ENCODE measurements at places on chromosomes 7 and 10. TPM values are rescaled to one million over a fixed set of nuclear protein-coding genes. Genes with fewer than 3 reads are reported as not detected.

DNA sequence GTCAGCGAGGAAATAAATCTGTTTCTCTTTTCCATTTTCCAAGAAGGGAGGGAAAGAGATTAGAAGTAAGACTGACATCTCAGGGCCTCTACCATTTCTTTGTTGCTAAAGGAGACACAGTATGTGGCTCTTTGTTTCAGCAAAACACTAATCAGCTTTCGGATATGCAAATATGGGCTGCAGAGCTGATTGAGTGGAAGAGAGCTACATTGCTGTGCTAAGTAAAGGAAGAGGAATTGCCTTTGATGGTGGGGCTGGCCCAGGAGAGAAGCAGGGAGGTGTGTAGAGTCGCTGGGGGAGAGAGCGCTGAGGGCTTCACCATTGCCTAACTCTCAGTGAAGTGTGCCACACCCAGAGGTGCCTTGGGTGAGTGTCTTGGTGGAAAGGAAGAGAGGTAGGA lies 284.8 kb downstream of the SDK1 start:
- no peak overlapping the region for H3K27ac ChIP-seq
- no peaks in the 10 kb centered on the region for H3K36me3 ChIP-seq
- no peaks in the 10 kb centered on the region for H3K4me1 ChIP-seq

DNA sequence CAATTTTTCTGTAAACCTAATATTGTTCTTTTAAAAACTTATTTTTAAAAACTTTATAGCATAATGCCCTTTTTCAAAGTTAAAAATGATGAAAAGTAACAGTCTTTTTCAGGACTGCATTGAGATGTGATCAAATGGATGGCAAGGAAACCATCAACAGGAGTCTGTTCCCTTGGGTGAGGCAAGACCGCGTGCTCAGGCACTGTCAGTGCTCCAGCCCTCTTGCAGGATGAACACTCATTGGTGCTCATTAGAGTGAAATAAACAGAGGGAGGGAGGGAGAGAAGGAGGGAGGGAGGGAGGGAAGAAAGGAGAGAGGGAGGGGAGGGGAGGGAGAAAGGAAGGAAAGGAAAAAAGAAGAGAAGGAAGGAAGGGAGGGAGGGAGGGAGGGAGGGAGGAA lies 145.7 kb upstream of the CHST15 start:
- H3K36me3 ChIP-seq, result no peaks in the 10 kb centered on the region
- no peak overlapping the region for H3K4me3 ChIP-seq
- H3K27ac ChIP-seq, result no peak overlapping the region

- H3K4me1 ChIP-seq, result no peaks in the 10 kb centered on the region
- H3K27me3 ChIP-seq, result no peaks in the 10 kb centered on the region
- no peak overlapping the region for H3K27ac ChIP-seq
- no peak overlapping the region for H3K4me3 ChIP-seq
These were observed 123.5 kb downstream of the ITGB8 start for GRCh38 chr7:20454202-20454601.

- H3K36me3 ChIP-seq, result no peaks in the 10 kb centered on the region
- H3K27ac ChIP-seq, result no peak overlapping the region
- DNase-seq, result no peak
These were observed 142.6 kb downstream of the SND1 start for GRCh38 chr7:127794551-127794950.

Gene OR2A7
- total RNA-seq, result 1.7 TPM

DNA sequence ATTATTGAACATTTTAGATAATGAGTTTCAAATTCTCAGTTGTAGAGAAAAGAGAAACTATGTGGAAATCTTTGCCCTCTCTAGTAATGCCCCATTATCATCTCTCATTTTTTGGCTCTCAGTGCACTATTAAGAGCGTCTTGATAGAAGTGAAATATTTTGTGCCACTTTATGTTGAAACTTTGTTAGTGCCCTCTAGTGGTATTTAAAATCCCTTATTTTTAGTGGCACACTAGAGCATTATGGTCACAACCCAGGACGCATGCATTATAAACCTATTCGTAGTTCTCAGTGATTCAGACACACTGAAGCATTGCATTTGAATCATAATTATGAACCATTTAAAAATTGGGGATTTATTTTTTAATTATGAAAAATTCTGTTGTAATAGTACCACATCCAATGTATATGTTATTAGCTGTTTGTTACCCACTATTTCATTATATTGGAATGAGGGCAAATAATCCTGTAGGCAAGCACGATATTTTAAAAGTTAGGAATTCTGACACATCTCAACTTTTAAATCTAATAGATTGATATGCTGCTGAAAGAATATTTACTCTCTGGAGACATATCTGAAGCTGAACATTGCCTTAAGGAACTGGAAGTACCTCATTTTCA lies 21.9 kb downstream of the PDCD4 start:
- H3K4me3 ChIP-seq, result no peak overlapping the region
- H3K4me1 ChIP-seq, result peaks cover 10% of the 10 kb centered on the region
- peaks cover 45% of the 10 kb centered on the region for H3K36me3 ChIP-seq

GRCh38 chr10:132638130-132638515 lies 100.5 kb downstream of the INPP5A start:
- H3K27ac ChIP-seq, result no peak overlapping the region
- H3K4me1 ChIP-seq, result peaks cover 8% of the 10 kb centered on the region
- no peaks in the 10 kb centered on the region for H3K36me3 ChIP-seq
- DNase-seq, result no peak

GRCh38 chr7:150862356-150862755 lies 10.0 kb downstream of the AOC1 start:
- H3K4me1 ChIP-seq, result no peaks in the 10 kb centered on the region
- no peak overlapping the region for H3K4me3 ChIP-seq
- no peaks in the 10 kb centered on the region for H3K27me3 ChIP-seq
- DNase-seq, result no peak

- no peak overlapping the region for H3K4me3 ChIP-seq
- no peak for DNase-seq
- no peaks in the 10 kb centered on the region for H3K4me1 ChIP-seq
- no peak overlapping the region for H3K27ac ChIP-seq
- H3K36me3 ChIP-seq, result no peaks in the 10 kb centered on the region
- H3K27me3 ChIP-seq, result no peaks in the 10 kb centered on the region
These were observed 587.5 kb upstream of the MGMT start for GRCh38 chr10:128879441-128880140.

- no peak for DNase-seq
- no peaks in the 10 kb centered on the region for H3K36me3 ChIP-seq
- no peak overlapping the region for H3K4me3 ChIP-seq
- H3K27ac ChIP-seq, result no peak overlapping the region
These were observed 48.6 kb upstream of the MKI67 start for GRCh38 chr10:128174581-128175559.
